ENCODE measurements at places on chromosomes 6 and 20.

- DNase-seq = no peak
Measured at GRCh38 chr6:132215805-132216204, 185.5 kb downstream of the MOXD1 start.

DNA sequence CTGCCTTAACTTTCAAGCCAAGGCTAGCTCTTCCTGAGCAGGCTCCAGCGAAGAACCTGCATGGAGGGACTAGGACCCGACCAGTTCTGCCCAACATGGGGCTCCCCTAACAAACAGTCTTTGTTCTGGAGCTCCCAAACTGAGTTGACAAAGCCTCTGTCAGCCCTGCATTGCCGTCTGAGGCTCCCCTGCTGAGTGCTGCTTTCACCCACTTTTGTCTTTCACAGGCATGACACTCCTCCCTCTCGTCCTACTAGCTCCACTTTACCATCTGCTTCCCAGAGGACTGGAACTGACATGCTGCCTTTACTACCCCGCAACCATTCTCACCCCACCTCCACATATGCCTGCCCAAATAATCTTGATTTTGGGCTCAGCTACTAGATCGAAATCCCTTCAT is 45.1 kb upstream of the B4GALT5 start:
- no peak for DNase-seq

- no peak for DNase-seq
Measured at GRCh38 chr6:45756606-45757005, 259.1 kb downstream of the CLIC5 start.

DNA sequence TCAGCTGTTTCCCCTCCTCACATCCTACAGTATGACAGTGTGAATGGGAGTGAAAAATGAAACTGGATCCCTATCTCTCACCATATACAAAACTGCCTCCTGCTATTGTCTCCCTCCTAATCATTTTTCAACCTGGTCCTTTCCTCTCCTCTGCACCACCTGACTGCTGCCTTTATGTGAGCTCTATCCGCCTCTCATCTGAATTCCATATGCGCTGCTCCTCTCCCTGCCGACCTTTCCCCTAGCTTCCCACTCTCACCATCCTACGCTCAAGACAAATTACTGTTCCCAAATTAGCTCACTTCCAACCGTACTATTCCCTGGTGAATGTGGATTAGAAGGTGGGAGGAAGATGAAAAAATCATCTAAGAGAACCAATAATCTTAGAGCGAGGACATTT is 148.4 kb upstream of the FBXL4 start:
- no peak for DNase-seq

GRCh38 chr6:28408076-28408802 is 8.7 kb upstream of the ZSCAN12 start:
- no peak for DNase-seq

GRCh38 chr20:47642624-47643023 is 140.9 kb downstream of the NCOA3 start:
- no peak for DNase-seq

GRCh38 chr6:132713352-132714134 is at the start of gene VNN1:
VNN1 (minus strand) TSS chr6:132714055; CDS start chr6:132714035, 20 bp downstream.
- no peak for DNase-seq

GRCh38 chr6:11203306-11204004 is 29.0 kb downstream of the NEDD9 start:
- no peak for DNase-seq

DNA sequence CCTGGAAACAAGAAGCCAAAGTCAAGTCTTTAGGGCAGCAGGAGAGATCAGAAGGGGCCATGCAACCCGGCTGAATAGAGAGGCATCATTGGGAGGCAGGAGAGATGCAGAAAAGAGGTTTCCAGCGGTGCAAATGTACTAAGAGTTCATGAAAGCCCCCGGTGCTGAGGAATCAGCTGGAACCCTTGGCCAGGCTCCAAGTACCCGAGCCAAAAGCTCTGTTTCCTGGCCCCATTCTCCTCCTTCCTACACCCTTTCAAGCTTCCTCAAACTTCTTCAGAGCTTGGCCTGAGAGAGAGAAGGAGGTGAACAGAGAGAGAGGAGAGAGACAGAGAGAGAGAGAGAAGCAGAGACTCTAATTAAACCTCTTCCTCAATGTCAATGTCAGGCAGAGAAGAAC is 433.5 kb downstream of the PRKN start:
- no peak for DNase-seq

GRCh38 chr6:160042014-160042773 is 73.3 kb downstream of the IGF2R start:
- DNase-seq = no peak

DNA sequence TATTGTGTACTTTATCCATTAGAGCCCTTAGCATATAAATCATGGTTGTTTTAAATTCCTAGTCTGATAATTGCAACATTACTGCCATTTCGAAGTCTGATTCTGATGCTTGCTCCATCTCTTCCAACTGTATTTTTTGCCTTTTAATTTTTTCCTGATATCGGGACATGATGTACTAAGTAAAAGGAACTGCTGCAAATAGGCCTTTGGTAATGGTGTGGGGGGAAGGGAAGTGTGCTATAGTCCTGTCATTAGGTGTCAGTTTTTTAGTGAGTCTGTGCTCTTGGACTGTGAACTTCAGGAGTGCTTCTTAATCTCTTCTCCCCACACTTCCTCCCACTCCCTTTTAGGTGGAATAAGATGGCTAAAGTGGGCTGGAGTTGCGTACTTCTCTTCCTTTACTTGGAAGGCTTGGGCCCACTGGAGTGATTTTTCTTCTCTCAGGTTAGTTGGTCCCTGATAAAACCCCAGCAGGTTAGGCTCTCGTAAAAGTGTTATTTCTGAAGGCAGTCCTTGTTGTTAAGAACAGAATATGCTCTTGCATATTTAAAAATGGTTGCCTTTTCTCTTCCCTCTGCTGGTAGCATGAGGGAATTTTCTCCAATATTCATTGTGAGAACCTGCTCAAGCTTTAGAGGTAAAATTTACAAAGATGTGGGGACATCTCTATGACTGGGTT is 18.1 kb downstream of the STXBP5 start:
- no peak for DNase-seq

GRCh38 chr20:25676164-25676809 is 20.4 kb downstream of the ZNF337 start:
- DNase-seq = no peak
